ENCODE measurements at places on chromosomes 3 and 15. TPM values are rescaled to one million over a fixed set of nuclear protein-coding genes. Genes with fewer than 3 reads are reported as not detected.

GRCh38 chr15:76328958-76329357 lies 7.6 kb upstream of the ISL2 start:
- no peak for DNase-seq

DNA sequence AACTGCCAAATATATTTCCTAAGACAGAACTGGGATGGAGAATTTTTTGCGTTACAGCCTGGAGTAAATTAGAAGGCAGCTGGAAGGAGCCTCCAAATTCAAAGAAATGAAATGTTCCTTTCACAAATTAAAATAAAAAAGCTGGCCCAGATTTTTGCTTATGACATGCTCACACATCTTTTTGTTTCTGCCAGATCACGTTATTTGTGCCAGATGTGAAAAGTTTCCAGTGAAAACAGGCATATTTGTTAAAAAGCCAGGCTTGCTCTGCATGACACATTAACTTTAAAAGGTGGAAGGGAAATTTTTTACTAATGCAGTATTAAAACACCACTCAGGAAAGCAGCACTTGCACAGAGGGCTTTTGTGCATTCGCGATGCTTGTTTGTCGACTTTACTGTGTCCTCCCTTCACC lies 23.3 kb upstream of the ACKR4 start:
- DNase-seq, result no peak

GRCh38 chr15:45539680-45540079 lies 17.1 kb upstream of the SLC30A4 start:
- DNase-seq, result no peak

DNA sequence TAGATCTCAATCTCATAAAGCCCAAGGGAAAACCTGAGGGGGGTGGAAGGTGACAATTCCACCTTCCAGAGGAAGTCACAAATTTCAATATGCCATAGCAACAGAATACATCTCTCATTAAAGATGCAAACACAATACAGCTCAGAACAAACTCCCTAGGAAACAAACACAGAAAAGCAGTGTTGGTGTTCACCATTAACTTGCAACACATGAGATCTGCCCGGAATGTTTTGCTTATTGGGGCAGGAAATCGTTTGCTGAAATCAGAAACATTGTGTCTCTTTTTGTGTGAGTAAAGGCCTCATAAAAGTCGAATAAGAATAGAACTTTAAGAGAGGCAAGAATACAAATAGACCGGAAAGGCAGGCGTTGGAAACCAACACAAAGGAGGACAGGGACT lies 5.8 kb upstream of the RYR3 start:
- no peak for DNase-seq

- no peak for DNase-seq
Measured at GRCh38 chr15:61133361-61133760, 95.7 kb downstream of the RORA start.

DNA sequence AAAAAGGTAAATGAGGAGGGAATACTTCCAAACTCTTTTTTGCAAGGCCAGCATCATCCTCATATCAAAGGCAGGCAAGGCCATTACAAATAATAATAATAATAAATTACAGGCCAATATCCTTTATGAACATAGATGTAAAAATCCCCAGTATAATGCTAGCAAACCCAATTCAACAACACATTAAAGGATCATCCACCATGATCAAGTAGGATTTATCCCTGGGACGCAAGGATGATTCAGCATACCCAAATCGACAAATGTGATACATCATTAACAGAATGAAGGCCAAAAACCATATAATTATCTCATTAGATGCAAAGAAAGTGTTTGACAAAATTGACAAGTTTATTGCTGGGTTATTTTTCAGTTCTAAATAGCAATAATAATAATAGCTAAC lies 53.6 kb downstream of the GHSR start:
- no peak for DNase-seq

GRCh38 chr15:38197553-38197952 lies 55.1 kb upstream of the SPRED1 start:
- DNase-seq, result no peak

- DNase-seq, result no peak
Measured at GRCh38 chr3:45719655-45720487, 30.7 kb downstream of the SACM1L start.

DNA sequence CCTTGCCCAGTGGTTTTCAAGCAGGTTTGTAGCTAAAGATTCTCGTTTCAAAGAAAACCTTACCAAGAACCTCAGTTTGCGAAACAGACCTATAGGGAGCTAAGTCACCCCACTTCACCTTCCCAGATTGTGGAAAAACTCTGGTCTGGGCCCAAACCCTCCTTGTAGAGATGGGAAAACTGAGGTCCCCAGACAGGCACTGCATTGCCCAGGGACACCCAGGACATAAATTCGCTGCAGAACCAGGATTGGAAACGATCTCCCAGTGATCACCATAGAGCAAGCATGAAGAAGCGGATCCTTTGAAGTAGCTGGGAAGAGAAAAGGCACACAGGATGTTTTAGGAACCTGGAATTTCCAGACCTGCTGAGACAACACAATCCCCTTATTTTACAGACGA lies 85.6 kb upstream of the PIAS1 start:
- no peak for DNase-seq

DNA sequence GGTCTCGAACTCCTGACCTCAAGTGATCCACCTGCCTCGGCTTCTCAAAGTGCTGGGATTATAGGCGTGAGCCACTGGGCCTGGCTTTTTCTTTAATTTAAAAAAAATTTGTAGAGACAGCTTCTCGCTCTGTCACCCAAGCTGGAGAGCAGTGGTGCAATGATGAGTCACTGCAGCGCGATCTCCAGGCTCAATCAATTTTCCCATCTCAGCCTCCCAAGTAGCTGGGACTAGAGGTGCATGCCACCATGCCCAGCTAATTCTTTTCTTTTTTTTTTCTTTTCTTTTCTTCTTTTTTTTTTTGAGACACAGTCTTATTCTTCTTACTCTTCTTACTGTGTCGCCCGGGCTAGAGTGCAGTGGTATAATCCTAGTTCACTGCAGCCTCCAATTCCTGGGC lies 19.8 kb downstream of the TUBGCP4 start:
- DNase-seq, result no peak

- DNase-seq, result no peak
Measured at GRCh38 chr3:81753416-81754027, 7.9 kb downstream of the GBE1 start.

DNA sequence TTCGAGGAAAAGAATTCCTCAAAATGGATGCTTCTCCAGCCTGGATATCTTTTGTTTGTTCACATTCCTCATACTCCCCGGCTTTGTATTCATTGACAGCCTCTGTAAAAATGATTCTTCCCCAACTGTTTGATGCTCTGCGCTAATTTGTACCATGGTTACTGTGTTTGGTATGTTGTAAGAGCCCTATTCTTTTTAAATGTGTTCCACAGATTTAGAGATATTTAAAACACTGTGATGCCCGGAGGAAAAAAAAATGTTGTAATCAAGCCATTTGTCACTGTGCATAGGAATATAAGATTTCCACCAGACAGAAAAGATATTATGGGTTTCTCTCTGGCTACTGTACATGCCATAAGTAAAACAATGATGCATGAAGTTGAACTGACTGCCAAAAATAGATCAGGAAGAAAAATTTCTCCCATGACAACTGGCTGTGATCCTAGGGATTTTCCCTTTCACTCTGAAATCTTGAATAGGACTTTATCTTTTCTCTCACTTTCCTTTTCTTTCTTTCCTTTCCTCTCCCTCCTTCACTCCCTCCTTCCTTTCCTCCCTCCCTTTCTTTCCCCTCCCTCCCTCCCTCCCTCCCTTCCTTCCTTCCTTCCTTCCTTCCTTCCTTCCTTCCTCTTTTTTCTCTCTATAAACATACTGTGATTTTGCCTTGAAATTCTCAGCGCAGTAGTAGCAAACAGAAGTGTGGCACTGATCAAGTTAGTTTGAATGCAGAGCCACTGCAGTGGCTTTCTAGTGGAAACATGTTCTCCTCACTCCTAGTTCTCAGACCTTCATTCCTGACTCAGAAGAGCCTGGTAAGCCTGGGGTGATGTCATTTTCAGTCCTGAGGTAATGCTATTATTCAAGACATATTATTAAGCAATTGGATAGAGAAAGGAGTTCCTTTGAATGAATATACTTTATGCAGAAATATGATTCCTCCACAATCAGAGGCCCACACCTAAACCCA lies 254.9 kb upstream of the TBL1XR1 start:
- DNase-seq, result peak; percentile 69

GRCh38 chr15:56739964-56740640 lies 6.8 kb upstream of the ZNF280D start:
- no peak for DNase-seq

The CNTN6 gene
- 0.25 TPM for total RNA-seq

The TMCO5A gene
- not detected for total RNA-seq

The IL12A gene
- 0.22 TPM for total RNA-seq

Data from kidney (tissue), 22 donors.